ENCODE measurements at places on chromosomes 7 and 10.
A peak's percentile ranks its signal among the peaks of the same experiment; 100 is the strongest.

DNA sequence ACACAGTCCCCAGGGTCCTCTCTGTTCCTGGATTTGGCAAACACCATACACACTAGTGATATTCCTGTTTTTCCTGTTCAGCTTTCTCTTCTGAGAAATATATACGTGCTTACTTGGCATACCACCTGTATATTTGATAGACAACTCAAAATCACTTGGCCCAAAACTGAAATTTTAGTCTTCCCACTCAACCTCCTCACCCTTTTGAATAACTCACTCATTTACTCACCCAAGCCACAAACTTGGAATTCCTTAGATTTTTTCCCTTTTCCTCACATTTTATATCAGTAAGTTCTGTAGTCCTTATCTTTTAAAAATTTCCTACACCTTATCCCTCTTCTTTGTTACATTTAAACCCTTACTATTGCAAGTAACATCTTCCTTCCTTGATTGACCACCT, 143.4 kb downstream of the PPP1R3A start:
- DNase-seq: no peak

DNA sequence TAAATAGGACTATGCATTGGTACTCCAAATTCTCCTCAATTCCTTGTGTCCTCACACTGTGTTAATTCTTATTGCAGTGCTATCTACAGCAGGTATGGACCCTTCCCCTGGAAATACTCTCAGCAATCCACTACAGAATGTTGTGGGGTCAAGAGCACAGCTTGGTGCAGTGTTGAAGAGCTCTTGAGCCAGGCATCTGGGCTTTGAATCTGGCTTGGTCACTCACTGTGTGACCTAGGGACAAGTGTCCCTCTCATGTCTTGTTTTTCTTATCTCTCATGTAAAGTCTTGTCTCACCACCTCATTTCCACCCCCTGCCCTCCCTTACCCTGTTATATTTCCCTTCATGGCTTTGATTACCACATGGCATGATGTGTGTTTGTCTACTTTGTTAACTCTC, 159.4 kb downstream of the RNLS start:
- no peak for DNase-seq

GRCh38 chr7:134122980-134123379, 4.2 kb upstream of the LRGUK start:
- no peak for DNase-seq

GRCh38 chr7:55308186-55308929, 56.8 kb upstream of the LANCL2 start:
- DNase-seq: no peak

GRCh38 chr7:99249985-99250575, 22.6 kb upstream of the MYH16 start:
- no peak for DNase-seq

DNA sequence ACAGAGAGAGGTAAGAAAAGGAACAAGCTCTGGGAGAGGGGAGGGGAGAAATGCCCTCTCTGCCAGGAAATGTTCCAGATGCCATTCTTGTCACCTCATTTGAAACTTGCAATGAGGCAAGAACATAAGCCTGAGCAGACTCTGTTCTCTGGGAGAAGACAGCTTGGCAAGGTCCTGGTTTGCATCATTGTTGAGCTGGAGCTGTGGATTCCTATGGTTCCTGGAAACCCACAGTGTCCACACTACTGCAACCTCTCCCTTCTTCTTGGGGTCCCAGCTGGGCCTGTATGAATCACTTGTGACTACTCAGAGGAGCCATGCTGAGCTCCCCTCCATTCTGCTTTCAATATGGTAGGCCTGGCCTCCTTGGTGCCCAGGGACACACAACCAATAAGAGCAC, 60.8 kb upstream of the HECTD2 start:
- no peak for DNase-seq

- DNase-seq: no peak
Measured at GRCh38 chr10:76133597-76134255, 702.3 kb downstream of the LRMDA start.

DNA sequence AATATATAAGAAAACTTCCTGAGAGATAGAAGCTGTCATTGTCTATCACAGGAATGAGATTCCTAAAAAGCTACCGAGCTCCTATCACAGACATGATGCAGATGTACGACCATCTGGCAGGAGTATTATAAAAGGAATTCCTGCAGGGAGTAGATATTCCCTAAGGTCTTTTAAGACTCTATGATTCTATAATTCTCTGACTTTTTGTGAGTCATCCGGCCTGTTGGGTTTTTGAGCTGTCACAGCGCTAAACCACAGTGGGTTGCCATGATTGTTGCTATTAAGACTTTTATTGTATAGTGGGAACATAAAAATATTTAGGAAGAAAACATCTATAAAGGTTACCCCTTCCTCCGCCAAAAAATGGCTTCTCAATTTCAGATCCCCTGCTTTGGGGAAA, 223.4 kb downstream of the BMPER start:
- no peak for DNase-seq

DNA sequence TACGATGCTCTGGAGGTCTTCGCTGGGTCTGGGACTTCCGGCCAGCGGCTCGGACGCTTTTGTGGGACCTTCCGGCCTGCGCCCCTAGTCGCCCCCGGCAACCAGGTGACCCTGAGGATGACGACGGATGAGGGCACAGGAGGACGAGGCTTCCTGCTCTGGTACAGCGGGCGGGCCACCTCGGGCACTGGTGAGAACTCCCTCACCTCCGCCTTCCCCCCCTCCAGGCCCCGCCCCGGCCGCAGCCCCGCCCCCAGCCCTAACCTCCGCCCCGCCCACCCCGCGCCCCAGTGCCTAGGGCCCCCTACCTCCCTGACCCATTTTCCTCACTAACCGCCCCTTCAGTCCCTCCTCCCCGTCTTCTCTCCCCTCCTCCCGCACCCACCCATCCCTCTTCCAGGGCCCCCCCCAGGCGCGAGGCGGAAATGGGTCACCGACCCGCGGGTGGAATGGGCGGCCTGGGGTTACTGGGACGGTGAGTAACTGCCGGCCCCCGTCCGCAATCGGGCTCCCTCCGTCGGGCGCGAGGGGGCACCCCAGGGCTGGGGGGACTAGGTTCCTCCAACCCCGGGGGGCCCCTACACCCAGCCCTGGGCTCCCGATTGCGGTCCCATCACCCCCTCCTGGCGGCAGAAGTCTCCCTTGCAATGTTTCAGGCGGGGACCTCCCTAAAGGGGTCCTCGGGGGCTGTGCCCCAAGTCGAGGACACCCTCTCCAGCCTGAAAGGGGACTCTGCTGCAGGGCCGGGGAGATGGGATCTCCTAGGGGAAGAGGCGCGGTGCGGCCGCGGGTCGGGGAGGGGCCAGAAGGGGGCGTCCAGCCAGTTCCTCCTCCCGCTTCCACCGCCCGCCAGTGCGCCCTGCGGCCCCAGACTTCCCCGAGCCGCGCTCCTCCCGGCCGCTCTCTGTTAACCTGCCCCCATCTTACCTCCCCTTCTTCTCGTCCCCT, 2.1 kb downstream of the PCOLCE start:
- DNase-seq: peak; percentile 58

- DNase-seq: peak; percentile 18
Measured at GRCh38 chr10:114879541-114880158, 58.1 kb downstream of the FHIP2A start.

GRCh38 chr7:44367475-44368043, 42.2 kb upstream of the CAMK2B start:
- no peak for DNase-seq

- no peak for DNase-seq
Measured at GRCh38 chr10:58063861-58064480, 203.7 kb downstream of the IPMK start.

DNA sequence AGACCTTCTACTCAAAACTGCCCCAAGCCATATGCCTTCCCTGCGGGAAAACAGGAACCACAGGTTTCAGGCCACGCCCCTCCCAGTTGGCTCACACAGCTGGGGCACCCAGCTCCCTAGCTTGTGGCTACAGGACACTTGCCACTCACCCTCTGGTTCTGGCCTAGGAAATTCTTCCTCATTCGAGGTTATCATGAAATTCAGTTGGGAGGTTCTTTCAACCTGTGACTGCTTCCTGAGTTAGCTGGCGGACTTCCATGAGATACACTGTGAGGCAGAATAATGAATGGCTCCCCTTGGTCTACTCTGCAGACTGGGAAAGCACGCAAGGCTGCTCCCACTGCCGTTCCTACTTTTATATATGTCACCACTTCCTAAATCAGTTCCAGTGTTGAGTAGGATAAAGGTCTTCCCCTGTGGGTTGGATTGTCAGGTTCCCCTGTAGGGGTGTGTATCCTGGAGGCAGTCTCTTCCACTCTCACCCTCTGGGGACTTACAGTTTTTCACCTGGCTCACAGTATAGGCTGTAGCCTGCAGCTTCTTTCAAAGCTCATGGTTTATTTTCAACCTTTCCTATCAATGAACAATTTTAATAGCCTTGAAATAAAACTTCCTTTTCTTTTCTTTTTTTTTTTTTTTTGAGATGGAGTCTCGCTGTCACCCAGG, 37.0 kb downstream of the GPR22 start:
- no peak for DNase-seq

- peak; percentile 68 for DNase-seq
Measured at GRCh38 chr7:8125680-8126444, 136.1 kb downstream of the ICA1 start.

All from stimulated activated CD4-positive, alpha-beta T cell treated with anti-CD3 and anti-CD28 coated beads, Interleukin-4, amount 100 ng/mL, for 4 hours (primary cell).